ENCODE measurements at places on chromosomes 4 and X.
A peak's percentile ranks its signal among the peaks of the same experiment; 100 is the strongest.

DNA sequence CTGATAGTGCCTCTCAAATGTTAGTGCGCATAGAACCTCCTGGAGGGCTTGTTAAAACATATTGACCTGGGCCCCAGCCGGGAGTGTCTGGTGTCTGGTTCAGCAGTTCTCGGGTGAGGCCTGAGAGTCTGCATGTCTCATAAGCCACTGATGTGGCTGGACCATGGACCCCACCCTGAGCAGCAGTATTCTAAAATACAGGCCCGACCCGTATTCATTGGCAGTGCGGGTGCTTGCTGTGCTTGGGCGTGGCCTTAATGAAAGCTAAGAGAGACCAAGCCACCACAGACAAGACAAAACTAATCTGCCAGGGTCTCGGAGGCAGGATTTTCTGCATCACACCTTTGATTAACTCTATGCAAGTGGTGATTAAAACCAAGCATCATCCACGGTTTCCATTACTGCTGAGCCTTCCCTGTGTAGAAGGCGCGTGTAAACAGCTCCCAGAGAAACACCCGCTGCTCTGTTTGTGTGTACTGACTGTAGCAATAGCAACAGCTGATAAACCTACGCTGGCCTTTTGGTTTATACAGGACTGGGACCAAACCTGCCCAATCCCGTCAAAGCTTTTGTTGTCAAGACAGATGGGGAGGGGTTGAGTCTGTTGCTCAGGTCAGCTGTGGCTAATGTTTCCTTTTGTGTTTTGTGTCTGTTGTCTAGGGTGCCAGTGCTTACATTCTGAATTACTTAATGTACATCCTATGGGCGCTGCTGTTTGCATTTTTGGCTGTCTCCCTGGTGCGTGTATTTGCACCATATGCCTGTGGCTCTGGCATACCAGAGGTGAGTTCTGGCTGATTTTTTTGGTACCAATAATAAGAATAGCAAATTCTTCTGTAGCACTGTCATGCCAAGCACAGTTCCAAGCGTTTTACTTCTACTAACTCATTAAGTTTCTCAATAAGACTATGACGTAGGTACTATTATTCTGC, 40.8 kb downstream of the CLCN4 start:
- DNase-seq = no peak

GRCh38 chrX:105636667-105637066, 185.7 kb upstream of the NRK start:
- DNase-seq = no peak

DNA sequence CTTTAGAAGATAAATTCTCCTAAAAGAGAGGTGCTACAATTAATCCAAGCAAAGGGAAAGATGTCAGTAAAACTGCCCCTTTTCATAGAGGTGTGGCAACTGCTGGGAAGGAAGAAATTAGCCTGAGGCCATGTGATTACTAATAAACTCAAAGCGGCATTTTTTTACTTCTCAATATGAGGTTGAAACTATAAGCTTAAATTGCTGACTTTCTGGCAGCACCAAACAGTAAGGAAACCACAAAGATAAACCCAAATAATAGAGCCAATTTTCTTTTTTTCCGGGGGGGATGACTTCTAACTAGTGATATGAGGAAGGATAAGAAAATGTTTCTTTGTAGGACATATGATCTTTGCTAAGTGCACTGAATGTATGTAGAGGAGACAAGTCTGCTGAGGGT, 30.9 kb downstream of the AR start:
- no peak for DNase-seq

GRCh38 chr4:17650406-17650805, 36.0 kb downstream of the MED28 start:
- no peak for DNase-seq

- no peak for DNase-seq
These were observed 37.0 kb downstream of the IL21 start for GRCh38 chr4:122583906-122584305.

DNA sequence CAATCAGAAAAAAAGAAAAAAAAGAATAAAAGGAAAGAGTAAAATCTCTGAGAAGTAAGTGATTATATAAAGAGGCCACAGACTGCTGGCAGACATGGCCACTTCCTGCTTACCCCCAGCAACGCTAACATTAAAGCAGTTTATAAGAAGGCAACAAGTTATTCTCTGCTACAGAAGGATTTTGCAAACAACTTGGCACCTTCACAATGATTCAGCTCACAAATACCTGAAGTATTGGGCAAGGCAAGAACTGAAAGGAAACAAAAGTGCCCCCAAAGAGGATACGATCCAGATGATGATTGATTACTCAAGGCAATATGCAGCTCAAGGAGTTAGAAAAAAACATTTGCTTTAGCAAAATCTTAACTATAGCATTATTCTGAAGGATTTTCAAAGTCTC, 718.8 kb downstream of the KLHL13 start:
- no peak for DNase-seq

DNA sequence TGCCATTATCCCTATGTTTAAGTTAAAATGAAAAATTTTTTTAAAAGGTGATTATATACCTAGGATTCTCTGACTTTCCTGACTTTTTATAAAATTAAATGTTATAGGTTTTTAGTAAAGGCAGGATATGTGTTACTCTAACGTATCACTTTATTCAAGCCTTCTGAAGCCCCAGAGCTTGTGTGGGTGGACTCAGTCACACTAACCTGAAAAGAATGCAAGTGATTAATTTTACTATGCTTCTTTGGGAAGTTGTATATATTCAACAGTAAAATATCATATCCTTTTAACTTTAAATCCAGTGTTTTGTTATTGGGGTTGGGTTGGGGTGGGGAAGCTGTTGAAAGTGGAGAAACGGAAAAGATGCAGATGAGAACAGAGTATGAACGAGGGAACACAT, 22.8 kb downstream of the PDLIM3 start:
- no peak for DNase-seq

GRCh38 chr4:3239998-3240920, 8.7 kb upstream of the MSANTD1 start:
- no peak for DNase-seq

DNA sequence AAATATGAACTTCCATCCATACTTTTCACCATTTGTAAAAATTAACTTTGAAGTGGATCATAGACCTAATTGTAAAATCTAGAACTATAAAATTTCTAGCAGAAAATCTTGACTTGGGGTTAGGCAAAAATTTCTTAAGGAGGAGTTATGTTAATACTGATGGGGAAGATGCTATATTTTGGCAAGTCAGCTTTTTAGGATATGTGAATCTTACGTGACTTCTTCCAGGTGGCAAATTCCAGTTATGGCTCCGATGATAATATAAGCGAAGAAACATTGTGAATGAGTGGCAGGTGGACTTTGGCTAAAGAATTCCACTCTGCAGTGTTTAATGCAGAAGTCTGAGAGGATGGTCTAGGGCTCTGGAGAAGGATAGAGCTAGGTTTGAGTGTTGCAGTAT, 1.5 kb downstream of the PRPS2 start:
- no peak for DNase-seq

GRCh38 chr4:147638942-147639341, 21.7 kb downstream of the TMEM184C start:
- no peak for DNase-seq

GRCh38 chr4:157886645-157887044, 286.2 kb downstream of the GASK1B start:
- DNase-seq = no peak

- no peak for DNase-seq
These were observed 372.4 kb upstream of the SLIT2 start for GRCh38 chr4:19879330-19879729.

GRCh38 chr4:15314974-15315373, 112.9 kb upstream of the C1QTNF7 start:
- DNase-seq = no peak

DNA sequence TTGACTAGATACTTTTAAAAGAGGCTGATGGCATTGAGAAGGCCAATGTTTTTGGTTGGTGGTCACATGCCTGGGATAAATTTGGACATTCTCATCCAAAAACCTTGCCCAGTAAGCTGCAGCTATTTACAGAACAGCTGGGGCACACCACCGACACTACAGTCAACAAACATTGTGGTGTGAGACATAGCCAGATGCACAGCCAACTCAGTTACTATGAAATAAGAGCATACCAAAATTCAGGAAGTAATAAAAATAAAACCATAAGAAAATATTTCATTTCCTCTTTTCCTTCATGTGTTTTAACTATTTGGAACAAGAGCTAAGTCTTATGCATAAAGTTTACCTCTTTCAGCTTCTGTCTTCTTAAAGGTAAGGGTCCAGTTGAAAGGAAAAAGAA, 8.8 kb downstream of the PPM1K start:
- no peak for DNase-seq

- no peak for DNase-seq
These were observed 46.0 kb upstream of the C1QTNF7 start for GRCh38 chr4:15381806-15382338.

DNA sequence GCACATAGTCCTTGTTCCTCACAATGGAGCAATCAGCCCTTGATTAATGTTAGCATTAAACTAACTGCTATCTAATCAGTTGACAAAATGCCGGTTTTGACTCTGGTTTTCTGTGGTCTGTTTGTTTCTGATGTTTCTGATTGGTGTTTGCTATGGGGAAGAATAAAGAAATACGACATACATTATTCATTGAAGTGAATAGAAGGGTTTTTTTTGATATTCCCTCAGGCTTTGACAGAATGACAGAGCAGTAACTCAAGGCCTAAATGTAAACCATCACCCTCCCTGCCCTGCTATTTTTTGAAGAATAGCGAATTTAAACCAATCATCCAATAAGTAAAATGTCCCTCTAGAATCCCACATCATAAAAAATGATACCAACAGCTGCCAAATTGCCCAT, 65.5 kb upstream of the HS3ST1 start:
- no peak for DNase-seq

- no peak for DNase-seq
These were observed 113.4 kb downstream of the DRD5 start for GRCh38 chr4:9894644-9895332.

DNA sequence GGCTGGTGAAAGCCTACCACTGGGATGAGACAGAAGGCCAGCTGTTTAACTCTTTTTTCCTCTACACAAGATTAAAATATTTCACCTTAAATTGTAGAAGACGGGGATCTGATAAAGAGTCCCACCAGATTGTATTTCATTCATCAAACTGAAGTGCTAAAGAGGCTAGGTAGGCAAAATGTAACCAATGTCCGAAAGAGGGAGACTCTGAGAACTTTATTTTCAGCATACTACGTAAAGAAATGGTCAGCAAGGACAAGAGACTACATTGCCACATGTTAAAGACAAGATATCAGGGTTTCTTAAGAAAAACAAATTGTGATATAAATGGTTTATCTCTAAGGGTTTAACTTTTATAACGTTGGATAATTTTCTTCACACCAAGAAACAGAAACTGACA, 71.6 kb upstream of the INPP4B start:
- no peak for DNase-seq

DNA sequence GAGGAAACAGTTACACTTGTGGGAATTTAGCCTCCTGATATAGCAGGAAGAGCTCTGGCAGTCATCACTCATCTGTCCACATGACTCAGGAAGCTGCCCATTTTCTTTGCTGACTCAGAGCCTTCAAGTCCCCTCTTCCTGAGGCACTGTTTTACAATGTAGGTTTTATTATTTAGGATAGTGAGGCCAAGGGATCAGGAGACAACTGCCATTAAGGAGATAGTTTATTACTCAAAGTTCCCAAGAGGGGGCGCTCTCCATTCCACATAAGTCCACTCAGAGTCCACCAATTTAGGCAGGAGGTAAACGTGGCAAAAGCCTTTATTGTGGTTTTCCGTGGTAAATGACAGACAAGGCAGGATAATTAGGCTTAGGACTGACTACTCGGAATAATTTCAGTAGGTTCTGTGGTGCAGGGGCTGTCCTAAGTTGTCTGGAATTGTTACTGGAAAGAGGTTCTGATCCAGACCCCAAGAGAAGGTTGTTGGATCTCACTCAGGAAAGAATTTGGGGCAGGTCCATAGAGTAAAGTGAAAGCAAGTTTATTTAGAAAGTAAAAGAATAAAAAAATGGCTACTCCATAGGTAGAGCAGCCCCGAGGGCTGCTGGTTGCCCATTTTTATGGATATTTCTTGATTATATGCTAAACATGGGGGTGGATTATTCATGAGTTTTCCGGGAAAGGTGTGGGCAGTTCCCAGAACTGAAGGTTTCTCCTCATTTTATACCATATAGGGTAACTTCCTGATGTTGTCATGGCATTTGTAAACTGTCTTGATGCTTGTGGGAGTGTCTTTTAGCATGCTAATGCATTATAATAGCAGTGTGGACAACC, 96.0 kb upstream of the RAB40AL start:
- no peak for DNase-seq

- no peak for DNase-seq
These were observed 6.1 kb downstream of the SGCB start for GRCh38 chr4:52032005-52032404.

DNA sequence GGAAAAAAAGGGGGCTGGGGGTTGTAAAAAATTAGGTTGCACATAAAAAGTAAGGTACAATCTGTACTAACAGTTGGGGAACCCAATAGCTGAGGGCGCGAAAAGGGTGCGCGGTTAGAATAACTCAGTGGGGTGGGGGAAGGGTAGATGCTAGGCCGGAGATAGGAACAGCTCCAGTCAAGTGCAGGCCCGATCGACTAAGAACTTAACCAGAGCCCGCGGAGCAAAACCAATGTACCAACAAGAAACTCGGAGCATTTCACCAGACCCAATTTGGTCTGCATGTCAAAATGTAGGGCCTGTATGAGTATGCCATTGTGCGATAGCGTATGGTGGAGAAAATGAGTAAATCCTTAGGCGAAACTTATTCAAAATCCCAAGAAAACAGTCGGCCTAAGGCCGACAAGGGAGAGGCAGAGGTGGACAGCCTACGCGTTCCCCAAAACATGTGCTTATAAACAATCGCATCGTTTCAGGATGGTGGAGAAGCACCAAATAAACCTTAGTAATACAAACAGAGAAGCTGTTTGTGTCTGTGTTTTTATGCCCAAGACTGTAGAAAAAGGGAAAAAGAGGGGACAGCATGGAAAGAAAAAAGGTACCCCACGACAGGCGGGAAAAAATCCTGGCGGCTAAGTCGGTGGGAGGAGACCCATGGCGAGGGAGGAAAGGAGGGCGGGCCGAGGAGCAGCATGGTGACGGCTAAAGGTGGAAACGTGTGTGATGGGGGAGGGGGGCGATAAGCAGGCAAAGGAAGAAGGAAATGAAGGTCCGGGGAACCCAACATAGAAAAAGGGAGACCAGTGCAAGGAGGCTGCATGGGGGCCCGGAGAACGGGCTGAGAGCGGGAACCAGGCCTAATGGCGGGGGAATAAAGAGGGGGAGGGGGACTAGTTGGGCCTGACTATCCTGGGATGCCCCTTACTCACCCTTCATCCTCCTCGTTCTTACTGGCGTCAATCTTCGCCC, 990 bp downstream of the HNRNPD start:
- DNase-seq = peak; percentile 16

DNA sequence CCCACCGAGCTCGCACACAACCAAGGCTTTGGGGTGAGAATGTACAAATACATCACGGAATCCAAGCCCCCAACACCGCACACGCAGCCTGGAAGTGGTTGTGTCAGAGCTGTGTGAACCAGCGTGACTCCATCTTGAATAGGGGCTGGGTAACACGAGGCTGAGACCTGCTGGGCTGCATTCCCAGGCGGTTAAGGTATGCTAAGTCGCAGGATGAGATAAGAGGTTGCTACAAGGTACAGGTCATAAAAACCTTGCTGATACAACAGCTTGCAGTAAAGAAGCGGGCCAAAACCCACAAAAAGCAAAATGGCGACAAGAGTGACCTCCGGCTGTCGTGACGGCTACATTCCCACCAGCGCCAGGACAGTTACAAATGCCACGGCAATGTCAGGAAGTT, 258.4 kb downstream of the DHRSX start:
- DNase-seq = no peak

GRCh38 chrX:11138498-11139390, 27.6 kb downstream of the HCCS start:
- DNase-seq = no peak
